ENCODE measurements at places on chromosomes 2 and 18.

DNA sequence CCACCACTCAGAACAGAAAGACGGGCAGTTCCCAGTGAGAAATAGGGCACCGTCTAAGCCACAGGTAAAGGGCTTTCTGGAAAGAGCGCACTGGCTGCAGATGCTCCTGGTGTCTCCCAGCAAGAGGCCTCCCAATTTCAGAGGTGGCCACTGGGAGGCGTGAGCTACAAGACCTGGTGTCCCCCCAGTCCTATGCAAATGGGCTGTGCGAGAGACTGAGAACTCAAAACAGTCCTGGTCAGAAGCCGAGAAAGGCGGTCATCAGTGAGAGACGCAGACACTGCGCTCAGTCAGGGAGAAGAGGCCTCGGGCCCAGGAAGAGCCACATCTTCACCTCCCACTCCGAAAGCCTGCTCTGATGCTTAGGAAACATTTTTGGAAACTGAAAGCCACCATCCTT is 179.5 kb downstream of the EIPR1 start:
- no peak for DNase-seq

DNA sequence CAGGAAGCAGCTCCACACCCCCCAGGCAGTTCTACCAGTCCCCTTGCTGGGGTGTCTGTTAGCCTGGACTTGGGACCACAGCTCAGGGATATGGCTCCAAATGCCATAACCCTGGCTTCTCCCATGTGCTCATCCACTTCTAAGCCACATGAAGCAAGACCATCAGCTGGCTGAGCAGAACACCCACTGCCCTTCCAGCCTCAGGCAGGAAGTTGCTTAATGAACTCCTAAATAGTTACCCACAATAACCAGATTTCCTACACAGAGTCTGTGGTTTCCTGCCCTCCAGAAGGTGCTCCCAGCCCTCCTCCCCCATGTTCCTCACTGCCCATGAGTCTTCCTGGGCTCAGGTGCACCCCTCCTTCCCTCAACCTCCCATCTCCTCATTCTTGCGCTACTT is 98.3 kb upstream of the EPC2 start:
- no peak for DNase-seq

GRCh38 chr2:167249197-167249596 is 360.9 kb downstream of the XIRP2 start:
- no peak for DNase-seq

DNA sequence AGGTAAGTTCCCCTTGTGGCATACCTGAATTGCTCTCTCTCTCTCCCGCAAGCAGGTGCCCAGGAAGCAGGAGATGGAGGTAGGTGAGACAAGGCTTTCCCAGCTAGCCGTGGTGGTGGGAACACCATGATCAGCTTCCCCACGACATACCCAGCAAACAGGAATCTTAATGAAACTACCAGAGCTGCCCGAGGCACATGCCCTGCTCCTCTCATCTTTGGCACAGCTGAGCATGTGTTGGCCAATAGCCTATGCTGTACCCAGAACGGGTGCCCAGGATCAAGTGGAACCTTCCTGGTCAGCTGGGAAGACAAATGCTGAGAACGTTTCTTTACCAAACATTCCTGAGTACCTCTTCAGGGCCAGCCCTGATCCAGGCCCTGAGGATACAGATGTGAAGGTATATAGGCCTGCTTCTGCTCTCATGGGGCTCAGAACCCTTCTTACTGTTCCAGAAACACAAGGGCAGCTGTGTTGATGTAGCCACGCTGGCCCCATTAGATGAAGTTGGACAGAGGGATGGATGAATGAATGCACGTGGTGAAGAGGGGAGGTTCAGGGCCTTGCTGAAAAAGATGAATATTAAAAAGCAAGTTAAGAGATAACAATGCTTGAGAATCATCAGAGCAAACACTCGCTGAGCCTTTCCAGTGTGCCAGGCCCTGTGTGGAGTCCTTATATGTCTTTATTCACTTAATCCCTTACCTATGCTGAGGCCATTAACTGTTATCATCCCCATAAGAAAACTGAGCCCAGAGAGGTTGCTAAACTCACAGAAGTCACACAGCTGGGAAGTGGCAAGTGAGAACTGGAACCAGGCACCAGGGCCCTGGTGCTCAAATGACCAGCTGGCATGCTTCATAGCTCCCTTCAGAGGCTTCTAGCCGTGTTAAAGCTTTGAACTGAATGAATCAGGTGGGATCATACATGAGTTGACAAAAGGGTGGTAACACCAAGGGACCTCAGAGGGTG is 68.8 kb upstream of the TMEM247 start:
- no peak for DNase-seq

GRCh38 chr2:200705305-200706041 is 106.2 kb upstream of the BZW1 start:
- DNase-seq: no peak

GRCh38 chr2:98607741-98608115 is 584 bp downstream of the COA5 start:
- DNase-seq: no peak

DNA sequence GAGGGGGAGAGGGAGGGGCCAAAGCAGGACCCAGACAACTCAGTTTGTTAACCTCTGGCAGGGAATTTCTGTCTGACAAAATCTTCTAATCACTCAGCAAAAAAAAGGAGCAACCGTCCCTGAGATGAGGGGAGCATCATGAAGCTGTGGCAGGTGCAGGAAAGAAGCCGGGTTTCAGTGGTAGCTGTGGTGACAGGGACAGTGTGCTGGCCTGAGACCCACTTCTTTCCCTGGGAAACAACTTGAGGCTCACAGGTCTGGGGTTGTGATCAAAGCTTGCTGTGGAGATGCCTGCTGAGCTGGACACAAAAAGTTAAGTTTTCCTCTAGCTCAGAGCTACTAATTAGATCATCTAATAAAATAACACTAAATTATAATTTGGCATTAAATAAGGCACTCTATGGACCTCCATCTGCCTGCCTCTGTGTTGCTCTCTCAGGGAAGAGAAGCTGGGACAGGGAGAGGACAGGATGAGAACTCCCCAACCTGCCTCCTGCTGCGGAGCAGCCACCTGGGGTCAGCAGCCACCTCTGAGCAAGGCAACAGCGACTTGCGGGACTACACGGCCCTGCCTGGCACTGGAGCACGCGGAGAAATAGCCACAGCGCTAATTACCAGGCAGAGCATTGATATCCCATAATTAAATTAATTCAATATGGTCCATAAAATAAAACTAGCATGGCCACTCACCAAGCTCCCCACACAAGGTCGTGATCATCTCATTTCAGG is 104.6 kb upstream of the TEX51 start:
- DNase-seq: no peak

GRCh38 chr2:107740300-107740699 is 86.4 kb upstream of the RGPD4 start:
- no peak for DNase-seq
